ENCODE measurements at places on chromosomes 16 and 17.

GRCh38 chr16:74216319-74216718 is 80.3 kb upstream of the PSMD7 start:
- no peak for DNase-seq

- no peak for DNase-seq
Observed at GRCh38 chr16:4917117-4917516, 19.8 kb downstream of the PPL start.

DNA sequence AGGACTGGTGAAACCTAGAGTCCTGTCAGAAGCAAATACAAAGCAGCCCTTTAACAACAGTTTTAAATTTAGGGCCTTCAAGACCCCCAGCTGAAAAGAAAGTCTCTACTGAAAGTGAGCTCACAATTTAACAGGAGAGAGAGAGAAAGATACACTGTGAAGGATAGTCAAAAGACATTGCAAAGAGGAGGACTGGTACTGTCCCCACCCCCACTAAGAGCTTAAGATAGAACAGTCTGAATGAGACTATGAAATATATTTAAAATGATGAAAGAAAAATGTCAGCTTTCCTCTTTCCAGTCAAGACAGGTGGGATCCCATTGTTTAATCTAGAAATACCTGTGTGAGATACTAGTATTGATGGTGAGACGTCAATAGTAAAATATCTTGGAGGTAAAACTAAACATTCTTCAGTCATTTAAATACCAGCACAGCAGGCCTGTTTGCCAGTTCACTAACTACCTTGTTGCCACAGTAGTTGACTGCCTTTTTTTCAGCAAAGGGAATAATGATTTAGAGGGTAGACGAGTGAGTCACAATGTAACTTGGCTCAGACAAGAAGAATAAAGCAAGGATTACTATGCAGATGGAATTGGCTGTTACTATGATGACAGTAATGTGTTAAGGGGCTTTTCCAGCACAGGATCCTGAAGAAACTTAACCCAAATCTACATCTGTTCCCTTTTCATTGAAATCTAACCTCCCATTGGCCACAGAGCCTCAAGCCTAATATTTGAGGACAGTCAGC is 47.2 kb upstream of the RASL10B start:
- no peak for DNase-seq

GRCh38 chr16:1911467-1912214 is 6.6 kb downstream of the HS3ST6 start:
- DNase-seq: no peak

DNA sequence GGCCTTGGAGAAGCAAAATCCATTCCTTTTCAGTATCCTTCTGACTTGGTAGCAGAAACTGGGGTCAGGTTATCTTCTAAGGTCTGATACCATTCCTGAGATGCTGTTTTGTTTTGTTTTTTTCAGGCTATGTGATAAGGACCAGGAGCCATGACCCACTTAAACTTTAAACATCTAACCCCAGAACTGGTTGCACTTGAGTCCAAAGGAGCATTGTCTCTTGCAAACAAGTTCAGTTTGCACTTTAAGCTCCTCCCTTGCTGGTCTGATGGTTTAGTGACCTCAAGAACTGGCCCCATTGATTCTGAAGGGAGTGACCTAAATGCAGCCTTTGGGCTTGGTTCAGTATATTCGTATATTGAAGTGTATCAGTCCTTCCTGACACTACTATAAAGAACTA is 75.2 kb downstream of the ERCC4 start:
- no peak for DNase-seq

DNA sequence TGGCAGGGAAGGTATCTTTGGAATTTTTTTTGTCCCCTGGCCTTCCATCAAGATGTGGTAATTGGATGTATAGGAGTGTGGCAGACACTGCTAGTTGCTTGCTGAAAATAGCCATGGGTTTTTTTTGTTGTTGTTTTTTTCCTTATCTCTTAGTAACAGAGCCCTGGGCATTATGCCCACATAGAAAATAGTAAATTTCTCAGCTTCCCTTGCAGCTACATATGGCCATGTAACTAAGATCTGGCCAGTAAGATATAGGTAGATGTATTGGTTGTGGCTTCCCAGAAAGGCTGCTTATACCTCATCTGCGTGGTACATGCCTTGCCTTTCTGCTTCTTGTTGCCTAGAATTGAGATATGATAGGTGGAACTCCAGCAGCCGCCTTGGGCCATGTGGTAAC is 349.9 kb downstream of the CPPED1 start:
- no peak for DNase-seq

- DNase-seq: no peak
Observed at GRCh38 chr16:78675951-78676792, 576.7 kb downstream of the WWOX start.

- peak; percentile 84 for DNase-seq
Observed at GRCh38 chr17:64281962-64282752, 19.1 kb upstream of the TEX2 start.

- DNase-seq: no peak
Observed at GRCh38 chr17:7046127-7046724, 2.3 kb upstream of the SLC16A11 start.

- DNase-seq: no peak
Observed at GRCh38 chr17:66459811-66460270, 157.4 kb downstream of the PRKCA start.

DNA sequence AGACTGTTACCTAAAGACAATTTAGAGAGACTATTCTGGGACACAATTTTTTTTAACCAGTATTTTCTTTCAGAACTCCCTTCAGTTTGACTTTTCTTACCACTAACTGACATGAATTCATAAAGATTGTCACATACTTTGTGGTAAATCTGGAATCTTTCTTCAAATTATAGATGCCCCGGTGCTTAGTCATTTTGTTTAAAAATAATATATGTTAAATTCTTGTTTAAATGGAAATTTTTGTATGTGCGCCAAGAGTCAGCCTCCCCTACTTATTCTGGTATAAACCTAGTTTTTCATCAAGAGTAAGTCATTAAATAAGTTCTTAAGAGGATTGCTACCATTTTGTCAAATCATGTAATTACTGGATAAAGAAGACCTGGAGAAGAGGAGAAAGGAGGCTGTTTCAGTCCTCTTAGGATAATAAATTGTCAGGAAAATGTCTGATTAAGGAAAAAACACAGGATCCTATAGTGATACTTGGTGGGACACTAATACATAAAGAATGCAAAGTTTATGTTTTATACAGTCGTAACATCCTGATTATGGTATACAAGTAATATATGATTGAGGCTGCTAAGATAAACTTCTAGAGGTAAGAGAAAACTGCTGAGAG is 424.4 kb downstream of the PMP22 start:
- no peak for DNase-seq

- DNase-seq: no peak
Observed at GRCh38 chr16:62678796-62679195, 642.6 kb upstream of the CDH8 start.

DNA sequence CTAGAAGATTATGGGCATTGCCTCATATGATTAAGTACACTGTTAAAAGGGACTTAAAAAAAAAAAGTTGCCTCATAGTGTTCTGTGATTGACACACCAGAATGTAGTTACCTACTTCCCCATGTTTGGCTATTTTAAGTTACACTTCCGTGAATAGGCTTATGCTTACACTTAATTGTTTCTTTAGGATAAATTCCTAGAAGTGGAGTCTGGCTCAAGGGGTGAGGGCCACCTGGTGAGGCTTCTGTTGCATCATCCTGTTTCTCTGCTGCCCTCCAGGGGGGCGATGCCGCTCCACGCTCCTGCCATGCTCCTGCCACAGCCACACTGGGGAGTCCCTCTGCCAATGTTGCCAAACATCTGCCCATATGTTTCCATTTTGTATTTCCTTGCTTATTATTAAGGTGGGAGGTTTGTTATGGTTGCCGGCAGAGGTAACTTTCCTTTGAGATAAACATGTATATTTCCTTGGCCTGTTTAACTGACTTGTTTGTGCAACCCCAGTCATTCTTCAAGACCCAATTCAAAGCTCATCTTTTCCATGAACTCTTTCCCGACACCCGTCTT is 73.1 kb downstream of the KSR1 start:
- peak; percentile 76 for DNase-seq

DNA sequence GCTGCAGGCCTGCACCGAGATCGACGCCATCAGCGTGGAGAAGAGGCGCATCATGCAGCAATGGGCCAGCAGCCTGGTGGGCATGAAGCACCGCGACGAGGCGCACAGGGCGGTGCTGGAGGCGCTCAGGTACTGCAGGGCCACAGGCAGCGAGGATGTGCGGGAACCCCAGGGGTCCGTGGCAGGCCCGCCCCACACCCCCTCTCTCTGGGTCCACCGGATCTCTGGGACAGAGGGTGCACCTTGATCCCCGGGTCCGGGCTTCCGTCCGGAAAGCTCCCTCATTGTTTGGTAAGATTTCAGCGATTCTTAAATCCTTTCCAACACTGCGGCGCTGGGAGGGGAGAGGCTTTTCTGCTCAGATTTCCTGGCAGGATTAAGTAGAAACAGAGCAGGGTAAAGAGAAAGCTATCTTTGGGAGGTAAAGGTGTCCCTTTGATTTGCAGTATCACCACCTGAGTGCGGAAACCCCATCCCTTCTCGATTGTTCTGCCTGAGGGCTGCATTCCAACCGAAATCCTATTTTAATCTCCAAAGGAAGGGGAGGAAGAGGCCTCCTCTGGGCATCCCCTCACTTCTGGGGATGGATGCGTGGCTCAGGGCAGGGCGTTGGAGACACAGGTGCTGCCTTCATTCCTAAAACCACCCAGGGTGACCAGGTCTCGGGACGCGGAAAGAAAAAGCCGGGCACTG is 29.2 kb downstream of the CCDC40 start:
- no peak for DNase-seq

- DNase-seq: no peak
Observed at GRCh38 chr17:2888326-2888725, 92.1 kb downstream of the RAP1GAP2 start.

DNA sequence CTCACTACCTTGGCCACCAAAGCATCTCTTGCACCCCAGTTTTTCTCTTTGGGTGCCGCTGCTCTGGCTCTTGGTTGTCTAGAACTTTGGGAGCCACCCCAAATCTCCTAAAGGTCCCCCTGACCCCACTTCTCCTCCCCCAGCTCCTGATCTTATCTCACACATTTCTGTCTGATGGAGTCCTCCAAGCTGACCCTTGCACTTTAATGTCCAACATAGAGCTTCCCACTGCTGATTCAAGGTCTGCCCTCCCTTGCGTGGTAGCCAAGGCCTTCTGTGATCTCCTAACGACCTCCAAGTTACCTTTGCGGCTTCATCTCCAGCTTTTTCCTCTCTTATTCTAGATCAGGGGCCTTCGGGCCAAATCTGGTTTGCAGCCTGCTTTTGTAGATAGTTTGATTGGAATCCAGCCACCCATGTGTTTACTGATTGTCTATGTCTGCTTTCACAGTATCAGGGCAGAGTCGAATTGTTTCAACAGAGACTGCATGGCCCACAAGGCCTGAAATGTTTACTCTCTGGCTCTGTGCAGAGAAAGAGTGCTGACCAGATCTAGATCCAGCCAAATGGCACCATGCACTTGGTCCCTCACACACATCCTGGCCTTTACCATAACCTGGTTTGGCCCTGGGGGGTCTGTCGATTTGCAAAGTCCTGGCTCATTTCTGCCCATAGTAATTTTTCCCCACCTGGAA is 168.6 kb downstream of the HAPSTR1 start:
- no peak for DNase-seq

- DNase-seq: peak; percentile 14
Observed at GRCh38 chr17:17999364-18000029, 26.8 kb downstream of the DRC3 start.

- no peak for DNase-seq
Observed at GRCh38 chr16:53712065-53712464, 8.1 kb downstream of the FTO start.

Measured in erythroblast (primary cell).